AML-193 (cell line): ENCODE measurements at places on chromosomes 2 and 18.
A peak's percentile ranks its signal among the peaks of the same experiment; 100 is the strongest.

DNA sequence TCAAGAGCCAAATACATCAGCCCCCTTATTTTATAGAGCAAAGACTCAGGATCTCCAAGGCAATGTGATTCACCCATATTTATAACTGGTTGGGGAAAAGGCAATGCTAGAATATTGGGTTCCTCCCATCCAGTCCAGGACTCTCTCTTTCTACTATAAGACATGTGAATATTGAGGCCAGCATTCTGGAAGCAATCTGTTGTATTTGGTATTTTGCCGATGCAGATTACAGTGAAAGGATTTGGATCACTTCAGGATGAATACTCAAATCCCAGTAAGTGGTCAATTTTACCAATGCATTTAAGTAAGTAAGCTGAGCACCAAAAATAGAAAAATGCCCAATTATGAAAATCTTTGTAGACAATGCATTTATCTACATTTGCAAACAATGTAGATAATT, 1834.7 kb upstream of the PIK3C3 start:
- no peak for DNase-seq

GRCh38 chr2:9288681-9289338, 82.2 kb downstream of the ASAP2 start:
- DNase-seq, result no peak

DNA sequence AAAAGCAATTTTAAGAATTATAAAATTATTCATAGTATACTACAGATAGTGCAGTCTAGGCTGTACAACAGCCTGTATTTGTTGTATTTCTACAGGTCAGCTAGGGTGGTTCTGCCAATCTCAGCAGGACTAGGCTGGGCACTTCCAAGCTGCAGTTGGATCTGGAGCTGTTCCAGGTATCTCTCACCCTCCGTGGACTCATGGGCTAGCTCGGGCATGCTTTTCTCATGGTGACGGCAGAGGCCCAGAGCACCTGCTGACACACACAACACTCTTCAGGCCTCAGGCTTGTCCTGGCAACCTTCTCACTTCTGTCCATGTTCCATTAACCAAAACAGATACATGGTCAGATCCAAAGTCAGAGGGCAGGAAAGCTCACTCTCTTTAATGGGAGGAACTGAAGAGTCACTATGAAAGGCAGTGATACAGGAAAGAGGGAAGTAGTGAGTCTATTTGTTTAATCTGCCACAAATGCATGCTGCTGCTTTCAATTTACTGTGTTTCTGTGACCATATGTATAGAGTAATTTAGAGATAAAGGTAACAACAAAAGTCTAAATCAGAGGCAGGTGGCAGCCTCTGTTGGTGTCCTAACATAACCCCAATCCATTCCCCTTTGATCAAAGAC, 462.4 kb upstream of the ACVR2A start:
- no peak for DNase-seq

DNA sequence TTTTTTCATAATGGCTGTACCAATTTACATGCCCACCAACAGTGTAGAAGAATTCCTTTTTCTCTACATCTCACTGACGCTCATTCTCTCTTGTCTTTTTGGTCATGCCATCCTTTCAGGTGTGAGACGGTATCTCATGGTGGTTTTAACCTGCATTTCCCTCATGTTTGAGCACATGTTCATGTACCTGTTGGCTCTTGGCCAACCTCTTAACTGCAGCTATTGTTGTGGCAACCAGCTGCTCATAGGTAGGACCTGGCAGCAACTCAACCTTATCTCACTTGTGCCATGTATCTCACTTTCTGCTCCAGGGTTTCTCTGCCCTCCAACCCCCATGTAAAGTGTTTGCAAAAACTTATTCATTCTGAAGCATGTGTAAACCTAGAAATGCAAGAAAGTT, 167.5 kb downstream of the UPP2 start:
- no peak for DNase-seq

- no peak for DNase-seq
These were observed 23.0 kb upstream of the ACKR3 start for GRCh38 chr2:236546561-236547002.

DNA sequence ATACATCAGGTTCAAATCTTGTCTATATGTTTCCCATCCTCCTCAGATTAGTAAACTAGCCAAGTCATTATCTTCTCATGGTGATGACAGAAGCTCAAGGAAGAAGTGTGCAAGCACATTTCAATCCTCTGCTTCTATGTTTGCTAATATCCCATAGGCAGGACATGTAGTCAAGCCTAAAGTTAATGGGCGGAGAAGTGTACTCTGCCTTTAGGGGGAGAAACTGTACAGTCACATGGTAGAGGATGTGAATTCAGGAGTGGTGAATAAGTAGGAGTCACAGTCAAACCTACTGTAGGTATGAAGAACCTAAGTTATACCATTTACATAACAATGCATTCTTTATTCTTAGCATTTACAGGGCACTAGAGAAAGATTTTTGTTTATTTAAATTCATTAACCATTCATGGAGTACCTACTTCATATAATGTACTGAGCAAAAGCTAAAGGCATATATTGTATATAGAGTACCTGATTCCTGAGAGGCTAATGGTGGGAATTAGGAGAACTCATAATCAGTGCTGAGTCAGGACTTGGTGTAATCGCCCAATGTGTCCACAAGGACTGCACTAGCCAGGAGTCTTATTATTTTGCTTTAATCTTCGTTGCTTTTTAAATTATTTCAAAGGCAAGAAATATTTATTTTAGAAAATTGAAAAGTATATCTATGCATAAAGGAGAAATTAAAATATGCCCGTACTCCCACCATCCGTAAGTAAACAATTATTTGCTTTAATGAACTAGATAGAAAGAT, 394.3 kb upstream of the ETAA1 start:
- DNase-seq, result no peak

GRCh38 chr2:219254590-219255201, 978 bp upstream of the TUBA4A start:
- DNase-seq, result peak; percentile 76

- DNase-seq, result no peak
These were observed 187.3 kb downstream of the FAM210A start for GRCh38 chr18:13539050-13539449.

- DNase-seq, result no peak
These were observed 167.1 kb upstream of the TRIB2 start for GRCh38 chr2:12549641-12550040.

- no peak for DNase-seq
These were observed at the start of the genes COL4A3 and COL4A4 for GRCh38 chr2:227163998-227164762. Gene COL4A3, plus strand, starts transcription at chr2:227164624. Its CDS starts 103 bp downstream, at chr2:227164727. Gene COL4A4, minus strand, starts transcription at chr2:227164205. Its CDS starts 16,722 bp downstream, at chr2:227147483.

DNA sequence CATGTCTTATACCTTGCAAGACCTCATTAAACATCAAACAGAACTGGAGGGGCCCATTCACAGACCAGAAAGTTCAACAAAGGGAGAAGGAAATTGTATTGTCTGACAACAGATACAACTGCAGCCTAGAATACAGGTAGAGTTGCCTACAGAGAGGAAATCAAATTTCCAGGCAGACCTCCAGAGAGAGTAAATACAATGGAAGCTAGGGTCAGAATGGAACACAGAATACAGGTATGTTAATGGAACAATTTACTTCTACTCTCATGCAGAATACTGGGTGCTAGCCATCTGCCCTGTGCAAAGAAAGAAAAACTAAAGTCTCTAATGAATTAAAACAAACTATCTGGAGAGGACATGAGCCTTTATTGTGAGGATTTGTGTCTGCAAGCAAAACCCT, 31.6 kb upstream of the ALK start:
- no peak for DNase-seq

DNA sequence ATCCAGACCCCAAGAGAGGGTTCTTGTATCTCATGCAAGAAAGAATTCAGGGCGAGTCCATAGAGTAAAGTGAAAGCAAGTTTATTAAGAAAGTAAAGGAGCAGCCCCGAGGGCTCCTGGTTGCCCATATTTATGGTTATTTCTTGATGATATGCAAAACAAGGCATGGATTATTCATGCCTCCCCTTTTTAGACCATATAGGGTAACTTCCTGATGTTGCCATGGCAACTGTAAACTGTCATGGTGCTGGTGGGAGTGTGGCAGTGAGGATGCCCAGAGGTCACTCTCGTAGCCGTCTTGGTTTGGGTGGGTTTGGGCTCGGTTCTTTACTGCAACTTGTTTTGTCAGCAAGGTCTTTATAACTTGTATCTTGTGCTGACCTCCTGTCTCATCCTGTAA, 750.2 kb upstream of the FANCL start:
- DNase-seq, result no peak

DNA sequence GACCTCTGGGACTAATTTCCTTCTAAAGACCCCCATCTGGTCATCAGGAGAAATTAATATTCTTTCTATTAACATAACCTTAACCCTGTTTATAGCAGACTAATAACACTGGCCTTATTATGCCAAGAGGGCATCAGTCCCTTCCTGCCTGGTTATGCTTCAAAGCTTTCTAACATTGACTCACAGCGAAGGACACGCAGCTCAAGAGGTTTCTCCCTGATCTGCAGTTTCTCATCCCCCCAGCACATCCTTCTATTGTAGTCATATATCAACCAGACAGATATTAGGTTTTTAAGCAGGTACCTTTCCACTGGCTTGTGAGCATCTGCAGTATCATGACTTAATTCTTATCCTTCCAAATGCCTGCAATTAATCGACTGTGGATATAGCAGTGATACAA, 100.0 kb upstream of the CXCR4 start:
- DNase-seq, result no peak

- DNase-seq, result no peak
These were observed 277.3 kb downstream of the MBD5 start for GRCh38 chr2:148298196-148298595.

GRCh38 chr2:168033966-168034365, 213.4 kb downstream of the STK39 start:
- DNase-seq, result no peak

DNA sequence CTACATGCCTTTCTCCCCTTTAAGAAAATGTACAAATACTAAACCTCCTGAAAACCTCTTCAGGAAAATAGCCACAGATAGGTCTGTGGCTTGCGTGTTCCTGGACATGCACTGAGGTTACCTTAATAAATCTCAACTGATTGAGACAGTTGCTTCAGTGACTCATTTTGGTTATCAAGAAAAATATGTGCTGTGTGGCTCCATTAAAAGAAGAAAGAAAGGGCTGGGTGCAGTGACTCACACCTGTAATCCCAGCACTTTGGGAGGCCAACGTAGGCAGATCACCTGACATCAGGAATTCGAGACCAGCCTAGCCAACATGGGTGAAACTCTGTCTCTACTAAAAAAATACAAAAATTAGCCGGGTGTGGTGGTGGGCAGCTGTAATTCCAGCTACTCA, 27.1 kb downstream of the CREG2 start:
- no peak for DNase-seq
